ENCODE measurements at places on chromosomes 7 and 10. TPM values are rescaled to one million over a fixed set of nuclear protein-coding genes. Genes with fewer than 3 reads are reported as not detected.

DNA sequence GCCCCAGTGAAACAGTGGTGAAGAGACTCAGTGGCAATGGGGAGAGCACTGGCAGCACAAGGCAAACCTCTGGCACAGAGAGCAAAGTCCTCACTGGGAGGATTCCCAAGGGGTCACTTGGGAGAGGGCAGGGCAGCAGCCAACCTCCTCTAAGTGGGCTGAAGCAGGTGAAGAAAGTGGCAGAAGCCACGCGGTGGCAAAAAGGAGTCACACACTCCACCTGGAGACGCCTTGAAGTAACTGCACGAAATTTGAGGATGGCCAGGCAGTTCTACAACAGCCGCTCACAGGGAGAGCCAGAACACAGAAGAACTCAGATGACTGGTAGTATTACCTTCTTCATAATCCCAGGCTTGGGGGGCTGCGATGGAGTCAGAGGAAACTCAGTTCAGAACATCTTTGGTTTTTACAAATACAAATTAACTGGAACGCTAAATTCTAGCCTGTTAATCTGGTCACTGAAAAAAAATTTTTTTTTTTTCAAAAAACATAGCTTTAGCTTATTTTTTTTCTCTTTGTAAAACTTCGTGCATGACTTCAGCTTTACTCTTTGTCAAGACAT lies 574 bp upstream of the IL6 start:
- no peak overlapping the region for H3K27ac ChIP-seq
- DNase-seq: peak; percentile 90
- no peaks in the 10 kb centered on the region for H3K27me3 ChIP-seq
- peaks cover 8% of the 10 kb centered on the region for H3K4me1 ChIP-seq
- no peaks in the 10 kb centered on the region for H3K36me3 ChIP-seq
- H3K4me3 ChIP-seq: no peak overlapping the region

GRCh38 chr10:132697578-132698200 lies 88.3 kb downstream of the NKX6-2 start:
- H3K27me3 ChIP-seq: no peaks in the 10 kb centered on the region

- no peaks in the 10 kb centered on the region for H3K36me3 ChIP-seq
- H3K27me3 ChIP-seq: peaks cover 79% of the 10 kb centered on the region
- H3K27ac ChIP-seq: no peak within 1 kb of the TSS
- H3K4me1 ChIP-seq: peaks cover 9% of the 10 kb centered on the region
Observed at GRCh38 chr10:97185326-97186058, at the start of gene SLIT1. Gene SLIT1, minus strand, starts transcription at chr10:97185959. Its CDS starts 285 bp downstream, at chr10:97185674.

DNA sequence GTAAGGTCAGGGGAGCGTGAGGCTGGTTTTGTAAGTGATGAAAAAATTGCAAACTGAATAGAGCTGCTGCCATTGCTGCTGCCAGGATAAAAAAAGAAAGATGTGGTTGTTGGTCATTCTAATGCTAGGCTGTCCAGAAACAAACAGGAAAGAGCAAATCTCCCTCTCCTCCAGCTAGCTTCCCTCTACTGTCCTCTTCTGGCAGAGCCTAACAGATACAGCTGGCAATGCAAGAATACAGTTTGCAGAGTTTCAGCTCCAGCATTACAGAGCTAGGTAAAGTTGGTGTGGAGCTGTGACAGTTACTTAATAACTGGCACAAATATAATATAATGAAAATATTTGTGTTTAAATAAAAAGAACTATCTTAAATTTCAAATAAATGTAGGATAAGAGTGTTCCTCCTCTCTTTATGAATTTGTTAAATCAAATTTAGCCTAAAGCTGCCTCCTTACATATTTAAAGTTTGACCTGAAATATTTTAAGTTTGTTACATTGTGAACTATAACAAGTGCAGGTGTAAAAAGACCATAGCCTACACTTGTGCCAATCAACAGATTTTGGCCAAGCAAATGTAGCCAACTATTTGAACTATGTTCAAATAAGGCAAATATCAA lies 407.7 kb downstream of the SH2D4B start:
- no peak overlapping the region for H3K4me3 ChIP-seq
- peaks cover 3% of the 10 kb centered on the region for H3K4me1 ChIP-seq
- peak; percentile 66 for DNase-seq
- H3K27me3 ChIP-seq: no peaks in the 10 kb centered on the region
- no peak overlapping the region for H3K27ac ChIP-seq
- no peaks in the 10 kb centered on the region for H3K36me3 ChIP-seq

- H3K4me3 ChIP-seq: no peak overlapping the region
- no peak for DNase-seq
- H3K4me1 ChIP-seq: no peaks in the 10 kb centered on the region
- no peak overlapping the region for H3K27ac ChIP-seq
Observed at GRCh38 chr7:49112222-49112621, 187.9 kb downstream of the CDC14C start.

RAB18 gene
- total RNA-seq: 146 TPM

EGR2 gene
- total RNA-seq: 0.43 TPM

PYROXD2 gene
- total RNA-seq: 5.5 TPM

ZNRF2 gene
- total RNA-seq: 15.0 TPM

VPS26A gene
- total RNA-seq: 43.6 TPM

LRRC72 gene
- not detected for total RNA-seq
